Right ventricle myocardium inferior (tissue), 1 donor: ENCODE measurements at places on chromosomes 7 and 10. TPM values are rescaled to one million over a fixed set of nuclear protein-coding genes. Genes with fewer than 3 reads are reported as not detected.
A peak's percentile ranks its signal among the peaks of the same experiment; 100 is the strongest.

Gene AOC1
- total RNA-seq: 0.27 TPM

Gene SPDYE16
- total RNA-seq: not detected

DNA sequence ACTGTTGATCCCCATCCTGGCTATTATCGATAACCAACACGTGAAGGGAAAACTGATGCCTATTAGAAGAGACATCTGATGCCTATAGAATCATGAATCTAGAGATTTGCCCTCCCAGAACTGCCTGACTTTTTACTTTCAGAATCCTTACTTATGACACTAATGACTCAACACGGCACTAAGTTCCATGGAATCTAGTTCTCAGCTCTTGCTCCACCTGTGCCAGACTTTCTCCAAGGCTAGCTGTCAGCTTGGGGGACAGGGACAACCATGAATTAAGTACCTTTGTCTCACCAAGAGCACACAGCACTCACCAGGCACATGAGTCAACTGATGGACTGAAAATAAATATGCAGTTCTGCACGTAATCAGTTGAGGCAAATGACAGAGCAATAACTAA lies 184.2 kb downstream of the FRMD4A start:
- no peak for DNase-seq

DNA sequence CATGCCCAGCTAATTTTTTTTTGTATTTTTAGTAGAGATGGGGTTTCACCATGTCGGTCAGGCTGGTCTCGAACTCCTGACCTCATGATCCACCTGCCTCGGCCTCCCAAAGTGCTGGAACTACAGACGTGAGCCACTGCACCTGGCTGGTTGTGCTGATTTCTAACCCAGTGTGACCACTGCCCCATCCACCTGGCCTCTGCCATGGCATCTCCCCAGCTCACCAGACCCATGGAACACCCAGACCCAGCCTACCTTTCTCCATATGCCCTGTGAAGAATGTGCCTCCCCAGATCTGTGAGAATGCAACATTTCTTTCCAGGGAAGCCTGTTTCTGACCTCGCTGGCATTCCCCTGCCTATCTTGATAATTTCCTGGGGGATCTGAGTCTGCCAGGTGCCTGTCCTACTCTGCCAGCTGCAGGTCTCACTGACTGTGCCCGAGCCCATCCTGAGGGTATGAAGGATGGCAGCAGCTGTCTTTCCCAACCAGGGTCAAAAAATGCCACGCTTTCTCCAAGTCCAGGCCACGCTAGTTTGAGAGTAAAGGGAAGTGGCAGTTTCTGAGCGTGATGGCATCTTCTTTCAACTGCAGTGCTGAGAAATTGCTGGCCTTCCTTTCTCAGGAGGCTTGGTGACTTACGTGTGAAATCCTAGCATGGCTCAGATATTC lies 324.4 kb upstream of the ZNF32 start:
- no peak for DNase-seq

Gene ZMYND11
- total RNA-seq: 68.3 TPM

DNA sequence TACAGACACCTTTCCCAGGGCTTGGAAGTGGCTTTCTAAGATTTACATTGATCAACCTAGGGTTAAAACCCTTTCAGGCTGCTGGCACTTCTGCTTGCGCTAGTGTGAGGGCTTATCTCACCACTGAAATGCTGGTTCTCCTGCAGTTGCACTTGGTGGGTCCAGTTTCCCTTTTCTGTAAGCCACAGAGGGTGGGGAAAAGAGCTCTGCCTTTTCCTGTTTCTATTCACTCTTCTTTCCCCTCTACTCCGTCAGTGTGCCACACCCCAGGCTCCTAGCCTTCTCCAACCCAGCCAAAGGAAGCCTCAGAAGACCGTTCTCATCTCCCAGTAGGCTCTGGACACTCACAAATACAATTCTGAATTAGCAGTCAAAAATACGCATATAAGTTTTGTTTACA lies 19.0 kb upstream of the CAPZA2 start:
- no peak for DNase-seq

- no peak for DNase-seq
Measured at GRCh38 chr10:105288026-105288425, 646.9 kb downstream of the SORCS3 start.

DNA sequence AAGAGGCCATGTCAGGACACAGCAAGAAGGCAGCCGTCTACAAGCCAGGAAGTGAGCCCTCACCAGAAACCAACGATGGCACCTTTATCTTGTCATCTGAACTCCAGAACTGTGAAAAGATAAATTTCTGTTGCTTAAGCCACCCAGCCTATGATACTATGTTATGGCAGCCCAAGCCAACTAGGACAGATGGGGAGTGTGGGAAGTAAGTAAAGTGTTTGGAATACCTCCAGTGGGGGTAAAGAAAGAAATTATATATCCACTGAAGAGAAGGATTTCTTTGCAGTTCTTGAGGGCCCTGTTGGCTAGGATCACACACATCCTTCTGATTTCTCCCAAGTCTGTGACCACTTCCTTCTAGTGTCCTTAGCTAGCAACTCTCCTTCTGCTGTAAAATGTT lies 384.4 kb downstream of the TNS3 start:
- DNase-seq: no peak

Gene SLC39A12
- not detected for total RNA-seq

- DNase-seq: no peak
Measured at GRCh38 chr7:98990356-98990755, 112.0 kb downstream of the TRRAP start.

- peak; percentile 53 for DNase-seq
Measured at GRCh38 chr10:71271662-71272055, 47.4 kb upstream of the SLC29A3 start.

DNA sequence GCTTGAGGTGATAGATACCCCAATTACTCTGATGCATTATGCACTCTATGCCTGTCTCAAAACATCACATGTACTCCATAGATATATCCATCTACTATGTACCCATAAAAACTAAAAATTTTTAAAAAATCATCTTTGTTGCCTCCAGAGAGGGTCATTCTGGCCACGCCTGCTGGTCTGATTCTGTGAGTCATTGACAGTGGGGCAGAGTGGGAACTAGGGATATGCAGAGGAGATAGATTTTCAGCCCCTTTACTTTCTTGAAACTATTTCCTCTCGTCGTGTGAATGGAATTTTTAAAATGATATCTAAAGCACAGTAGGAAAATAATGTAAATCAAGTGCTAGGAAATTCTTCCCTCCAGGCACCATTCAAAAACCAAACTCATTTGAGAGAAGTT lies 715.0 kb upstream of the NRP1 start:
- DNase-seq: no peak

- DNase-seq: no peak
Measured at GRCh38 chr10:33955676-33956075, 621.2 kb upstream of the NRP1 start.

- DNase-seq: no peak
Measured at GRCh38 chr7:117270371-117270770, 52.5 kb downstream of the WNT2 start.

GRCh38 chr7:30654296-30655090 lies 27.8 kb downstream of the CRHR2 start:
- DNase-seq: no peak

GRCh38 chr7:100567031-100567730 lies 6.5 kb downstream of the SAP25 start:
- no peak for DNase-seq

Gene GALNT17
- total RNA-seq: 78.1 TPM

DNA sequence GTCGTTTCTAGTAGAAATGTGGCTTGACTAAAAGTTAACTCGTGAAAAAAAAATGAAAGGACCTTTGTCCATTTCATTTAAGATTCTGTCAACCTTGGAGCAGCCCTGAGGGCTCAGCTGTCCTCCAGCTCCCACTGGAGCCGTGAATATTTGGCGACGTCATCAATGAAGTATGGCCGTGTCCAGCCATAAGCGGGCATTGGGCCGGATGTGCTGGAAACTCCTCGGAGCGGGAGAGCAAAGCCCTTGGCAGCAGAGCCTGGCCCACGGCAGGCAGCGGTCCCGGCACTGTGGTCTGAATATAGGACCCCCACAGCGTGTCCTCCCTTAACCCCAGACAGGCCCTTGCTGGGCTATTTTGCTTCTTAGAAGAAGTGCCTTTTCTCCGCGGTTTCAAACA lies 50.0 kb downstream of the JAKMIP3 start:
- no peak for DNase-seq
